Right hindlimb (tissue), 1 donor: ENCODE measurements at places on chromosomes 2 and 18.

GRCh38 chr2:168184681-168185513 is 62.5 kb downstream of the STK39 start:
- DNase-seq, result no peak

DNA sequence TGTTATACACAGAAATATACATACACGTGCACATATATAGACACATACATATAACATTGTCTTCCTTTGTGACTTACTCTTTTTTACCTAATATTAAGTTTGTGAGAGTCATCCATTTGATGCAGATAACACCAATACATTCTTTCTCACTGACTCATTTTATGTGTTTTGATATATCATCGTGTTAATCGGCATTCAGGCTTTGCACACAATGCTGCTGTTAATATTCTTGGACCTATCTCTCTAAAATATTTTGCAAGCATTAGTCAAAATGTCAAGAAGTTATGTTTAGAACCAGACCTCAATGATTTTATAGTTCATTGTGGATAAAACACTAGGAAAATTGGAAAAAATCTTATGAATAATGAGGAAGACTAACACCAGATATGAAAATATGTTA is 441.1 kb downstream of the LRATD1 start:
- no peak for DNase-seq

- peak; percentile 68 for DNase-seq
These were observed 399.0 kb upstream of the HNRNPA3 start for GRCh38 chr2:176813621-176814049.

GRCh38 chr2:3051266-3051665 is 326.4 kb downstream of the EIPR1 start:
- DNase-seq, result no peak

DNA sequence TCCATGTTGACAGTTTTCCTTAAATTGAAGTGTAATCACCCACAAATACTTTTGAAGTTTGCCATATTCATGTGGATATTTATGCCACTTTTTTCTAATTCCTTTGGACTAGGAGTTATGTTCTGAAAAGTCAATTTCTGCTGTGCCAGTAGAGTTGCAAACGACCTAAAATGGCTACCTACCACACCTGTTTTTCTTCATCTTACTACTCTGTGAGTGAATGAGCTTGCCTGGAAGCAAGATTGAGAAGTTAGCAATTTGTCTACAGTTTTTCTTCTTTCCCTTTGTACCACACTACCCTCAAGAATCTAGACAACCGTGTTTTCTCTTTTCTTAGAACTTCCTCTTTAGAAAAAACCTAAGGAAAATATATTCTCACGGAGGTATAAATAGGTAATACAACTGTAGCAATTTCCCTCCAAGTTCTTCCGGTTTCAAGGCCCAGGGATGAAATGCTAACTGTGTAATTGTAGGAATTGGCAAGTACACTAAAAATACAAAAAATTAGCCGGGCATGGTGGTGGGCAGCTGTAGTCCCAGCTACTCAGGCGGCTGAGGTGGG is 7.3 kb upstream of the SLC39A10 start:
- DNase-seq, result no peak

DNA sequence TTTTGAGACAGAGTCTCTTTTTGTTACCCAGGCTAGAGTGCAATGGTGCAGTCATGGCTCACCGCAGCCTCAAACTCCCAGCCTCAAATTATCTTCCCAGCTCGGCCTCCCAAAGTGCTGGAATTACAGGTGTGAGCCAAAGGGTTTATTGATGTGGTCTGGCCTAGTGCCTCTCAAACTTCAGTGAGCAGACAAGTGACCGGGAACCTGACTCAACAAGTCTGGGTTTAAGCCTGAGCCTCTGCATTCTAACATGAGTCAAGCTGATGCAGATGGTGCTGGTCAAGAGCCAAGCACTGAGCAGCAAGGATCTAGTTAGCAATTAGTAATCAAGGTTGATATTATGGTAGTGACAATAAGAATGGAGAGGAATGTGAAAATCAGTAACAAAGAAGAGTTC is 21.3 kb downstream of the CDK15 start:
- DNase-seq, result no peak
